ENCODE measurements at places on chromosomes 7 and 10. TPM values are rescaled to one million over a fixed set of nuclear protein-coding genes. Genes with fewer than 3 reads are reported as not detected.

GRCh38 chr10:100008708-100009282 is 952 bp downstream of the DNMBP start:
- no peaks in the 10 kb centered on the region for H3K27me3 ChIP-seq
- no peak for DNase-seq
- H3K4me3 ChIP-seq = peak overlapping the region; percentile 62
- H3K36me3 ChIP-seq = no peaks in the 10 kb centered on the region

DNA sequence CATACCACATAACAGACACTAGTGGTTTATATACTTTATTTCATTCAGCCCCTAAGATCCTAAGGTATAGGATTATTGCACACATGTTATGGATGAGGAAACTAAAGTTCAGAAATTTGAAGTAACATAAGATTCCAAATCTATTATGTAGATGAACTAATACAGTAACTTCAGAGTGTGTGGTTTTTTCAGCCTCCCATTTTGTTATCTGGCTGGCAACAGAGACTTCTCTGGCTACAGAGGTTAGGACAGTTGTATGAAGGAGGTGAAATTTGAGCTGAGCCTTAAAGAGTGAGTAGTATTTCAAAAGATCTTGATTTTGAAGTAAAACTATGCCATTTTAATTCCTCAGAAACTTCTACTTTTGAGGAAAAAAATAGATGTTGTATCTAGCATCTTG is 125.4 kb downstream of the MAPK8 start:
- no peak for DNase-seq
- H3K36me3 ChIP-seq = no peaks in the 10 kb centered on the region
- H3K27ac ChIP-seq = no peak overlapping the region
- H3K27me3 ChIP-seq = no peaks in the 10 kb centered on the region
- H3K4me3 ChIP-seq = no peak overlapping the region

DNA sequence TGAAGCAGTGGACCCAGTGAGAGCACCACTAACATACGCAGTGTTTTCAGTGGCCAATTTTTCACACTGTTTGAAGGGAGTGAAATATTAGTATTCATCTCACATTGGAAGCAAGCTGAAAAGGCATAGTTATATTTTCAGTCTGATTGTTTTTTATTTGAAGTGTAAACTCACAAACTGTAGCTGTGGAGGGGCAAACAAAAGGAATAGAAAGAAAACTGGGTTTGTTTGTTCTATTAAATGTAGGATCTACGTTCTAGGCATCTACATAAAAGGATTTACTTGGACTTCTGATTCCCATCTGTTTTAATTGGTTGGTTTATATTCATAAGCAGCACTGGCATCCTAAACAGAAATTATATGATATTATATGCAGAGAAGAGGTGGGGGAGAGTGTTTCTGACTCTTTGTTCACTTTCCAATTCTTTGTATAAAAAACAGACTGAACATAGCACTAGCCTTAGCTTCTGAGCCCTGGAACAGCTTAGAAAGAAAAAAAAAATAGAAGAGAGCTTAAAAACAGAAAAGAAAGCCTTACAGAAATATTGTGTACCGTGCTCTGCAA is 447.8 kb upstream of the KCND2 start:
- no peak for DNase-seq
- H3K27ac ChIP-seq = no peak overlapping the region
- no peaks in the 10 kb centered on the region for H3K27me3 ChIP-seq
- H3K4me1 ChIP-seq = no peaks in the 10 kb centered on the region
- H3K4me3 ChIP-seq = no peak overlapping the region
- no peaks in the 10 kb centered on the region for H3K36me3 ChIP-seq

DNA sequence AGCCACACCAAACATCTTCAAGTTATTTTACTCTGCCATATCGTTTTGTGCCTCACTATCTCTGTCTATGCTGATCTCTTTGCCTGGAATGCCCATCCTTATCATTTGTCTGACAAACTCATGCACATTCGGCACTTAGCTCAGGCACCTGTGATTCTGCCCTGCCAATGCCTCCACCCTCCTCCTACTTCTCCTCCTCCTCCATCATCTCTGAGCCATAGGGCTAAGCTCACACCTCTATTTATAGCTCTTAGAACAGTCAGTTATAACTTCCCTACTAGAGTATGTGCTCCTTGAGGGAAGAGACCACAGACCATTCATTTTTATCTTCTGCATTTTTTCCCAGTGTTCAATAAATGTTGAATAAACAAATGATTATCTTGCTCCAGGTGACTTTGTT is 51.2 kb upstream of the CDK13 start:
- DNase-seq = no peak
- no peaks in the 10 kb centered on the region for H3K36me3 ChIP-seq
- H3K4me1 ChIP-seq = peaks cover 6% of the 10 kb centered on the region
- H3K27me3 ChIP-seq = no peaks in the 10 kb centered on the region
- H3K27ac ChIP-seq = no peak overlapping the region
- no peak overlapping the region for H3K4me3 ChIP-seq

DNA sequence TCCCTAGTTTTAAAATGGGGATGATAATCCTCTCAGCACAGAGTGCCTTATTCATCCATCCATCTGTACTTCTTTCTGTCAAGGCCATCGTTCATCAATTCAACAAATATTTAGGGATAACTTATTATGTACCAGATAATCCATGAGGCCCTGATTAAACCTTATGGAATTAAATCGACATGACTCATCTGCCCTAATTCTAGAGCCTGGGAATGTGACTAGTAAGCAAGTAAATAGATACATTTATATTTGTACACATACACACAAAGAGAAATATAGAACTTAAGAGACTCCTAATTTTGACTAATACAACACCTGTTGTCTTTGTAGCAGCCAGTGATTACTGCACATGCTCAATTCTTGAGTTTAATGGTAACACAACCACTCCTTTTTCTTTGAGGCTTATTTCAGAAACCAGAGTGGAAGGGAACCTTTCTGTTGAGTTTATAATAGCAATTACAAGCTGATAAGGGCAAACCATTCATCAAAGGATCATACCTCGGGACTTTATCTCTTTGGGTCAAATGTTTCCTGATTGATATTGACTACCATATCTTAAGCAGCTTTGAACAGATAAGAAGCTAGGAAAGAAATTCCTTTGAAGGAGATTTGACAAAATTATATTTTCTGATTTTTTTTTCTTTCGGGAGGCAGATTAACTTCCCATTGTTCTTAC is 122.7 kb downstream of the ARID5B start:
- peaks cover 24% of the 10 kb centered on the region for H3K4me1 ChIP-seq
- DNase-seq = no peak
- H3K4me3 ChIP-seq = no peak overlapping the region
- H3K36me3 ChIP-seq = no peaks in the 10 kb centered on the region
- no peaks in the 10 kb centered on the region for H3K27me3 ChIP-seq

GRCh38 chr10:84342584-84342983 is 14.2 kb downstream of the CCSER2 start:
- H3K27ac ChIP-seq = no peak overlapping the region
- H3K27me3 ChIP-seq = no peaks in the 10 kb centered on the region
- DNase-seq = no peak
- H3K4me1 ChIP-seq = peaks cover 10% of the 10 kb centered on the region

- no peak for DNase-seq
- peaks cover 43% of the 10 kb centered on the region for H3K27me3 ChIP-seq
- H3K27ac ChIP-seq = no peak overlapping the region
- H3K4me1 ChIP-seq = peaks cover 5% of the 10 kb centered on the region
- H3K36me3 ChIP-seq = no peaks in the 10 kb centered on the region
- H3K4me3 ChIP-seq = no peak overlapping the region
Measured at GRCh38 chr7:151308256-151308655, 33.4 kb upstream of the NUB1 start.

DNA sequence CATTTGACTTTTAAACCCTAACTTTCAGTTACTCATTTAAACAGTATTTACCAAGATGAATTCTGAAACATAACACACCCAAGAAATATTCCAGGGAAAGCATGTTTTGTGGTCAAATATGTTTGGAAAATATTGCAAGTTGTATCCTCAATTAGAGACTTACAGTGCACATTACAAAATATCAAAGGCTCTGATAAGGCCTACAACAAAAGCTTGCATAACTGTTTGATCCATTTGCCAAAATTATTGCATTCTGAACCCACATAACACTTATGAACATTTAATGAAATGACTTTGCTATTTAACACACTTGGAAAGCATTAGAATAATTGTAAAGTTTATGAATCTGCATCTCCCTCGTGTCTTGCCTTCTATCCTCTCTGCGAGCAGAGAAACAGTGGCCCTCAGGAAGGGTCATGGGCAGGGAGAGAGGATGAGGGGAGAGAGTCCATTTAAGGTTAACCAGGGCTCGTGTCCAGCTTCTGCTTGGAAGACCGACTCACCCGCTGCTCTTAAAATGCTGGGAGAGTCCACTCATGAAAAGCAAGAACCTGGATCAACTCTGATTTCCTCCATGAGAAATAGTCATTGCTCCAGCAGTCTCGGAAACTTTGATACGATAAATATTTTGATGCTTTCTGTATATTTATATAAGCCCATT is 408.2 kb upstream of the ZMIZ1 start:
- no peaks in the 10 kb centered on the region for H3K36me3 ChIP-seq
- H3K27me3 ChIP-seq = peaks cover 6% of the 10 kb centered on the region
- no peak for DNase-seq
- no peak overlapping the region for H3K4me3 ChIP-seq

GRCh38 chr10:21724687-21725367 is 190.8 kb downstream of the MLLT10 start:
- peaks cover 15% of the 10 kb centered on the region for H3K4me1 ChIP-seq
- no peaks in the 10 kb centered on the region for H3K27me3 ChIP-seq
- H3K4me3 ChIP-seq = no peak overlapping the region
- peaks cover 52% of the 10 kb centered on the region for H3K36me3 ChIP-seq

Gene CCDC172
- not detected for total RNA-seq

Gene MMP21
- 0.15 TPM for total RNA-seq

Gene GPNMB
- 221 TPM for total RNA-seq

Gene TMEM184A
- total RNA-seq = 0.18 TPM

Gene CACNB2
- total RNA-seq = 40.7 TPM

Gene CLDN12
- 34.2 TPM for total RNA-seq

Gene CXCL12
- total RNA-seq = 275 TPM

Gene NUTM2E
- 0.10 TPM for total RNA-seq
